ENCODE measurements at places on chromosomes 2 and 18.

- DNase-seq, result peak; percentile 78
These were observed 12.8 kb upstream of the ALPP start for GRCh38 chr2:232365621-232366321.

DNA sequence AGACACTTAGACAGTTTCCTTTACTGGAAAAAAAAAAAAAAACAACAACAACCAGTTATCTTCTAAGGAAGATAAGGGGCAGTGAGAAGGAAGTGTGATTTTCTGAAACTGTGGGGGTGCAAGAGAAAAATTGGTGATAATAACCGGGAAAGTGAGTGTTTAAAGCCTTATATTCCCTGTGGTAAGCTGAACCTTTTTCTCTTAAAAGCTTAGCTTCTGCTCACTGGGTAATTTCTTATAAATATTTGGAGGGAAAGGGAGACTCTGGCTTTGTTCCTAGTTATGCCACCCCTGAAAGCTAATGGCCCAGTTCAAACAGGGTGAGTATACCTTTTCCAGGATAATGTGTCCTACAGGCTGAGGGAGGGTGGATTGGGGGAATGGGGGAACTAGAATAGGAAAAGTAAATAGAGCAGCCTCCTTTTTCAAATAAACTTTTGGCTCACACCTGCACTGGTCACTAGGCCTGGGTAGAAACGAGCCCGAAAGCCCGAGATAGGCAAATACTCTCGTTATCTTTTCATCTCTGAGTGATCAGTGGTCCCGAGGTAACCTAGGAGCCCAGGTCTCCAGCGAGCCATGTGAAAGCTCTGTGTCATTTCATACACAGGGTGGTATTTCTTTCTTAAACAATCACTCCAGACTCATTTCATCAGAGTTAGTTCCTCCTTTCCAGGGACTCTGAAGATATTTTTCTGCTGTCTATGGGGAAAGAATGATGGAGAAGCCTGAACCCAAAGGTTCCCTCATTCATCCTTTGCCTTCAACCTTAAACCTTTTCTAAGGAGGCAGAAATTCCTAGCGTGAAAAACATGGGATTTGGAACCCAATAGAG, 15.5 kb upstream of the SRBD1 start:
- no peak for DNase-seq

- DNase-seq, result no peak
These were observed 92.8 kb downstream of the MARCHF4 start for GRCh38 chr2:216279459-216279858.

DNA sequence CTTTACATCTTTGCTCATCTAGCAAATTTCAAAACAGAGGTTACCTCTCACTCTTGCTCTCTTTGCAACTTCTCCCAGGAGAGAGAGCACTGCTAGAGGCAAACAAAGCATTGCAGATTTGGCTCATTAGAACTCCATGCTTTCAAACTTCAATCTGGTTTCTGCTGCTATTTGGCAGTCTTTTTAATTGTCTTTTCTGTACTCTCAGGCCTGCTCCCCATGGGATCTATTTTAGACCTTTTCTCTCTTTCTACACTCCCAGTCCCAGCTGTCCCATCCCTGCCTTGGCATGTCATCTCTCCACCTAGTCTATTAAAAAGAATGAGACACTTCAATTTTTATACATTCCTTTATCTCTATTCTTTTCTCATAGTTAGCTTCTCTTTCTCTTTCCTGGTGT, 15.2 kb downstream of the KCNJ3 start:
- DNase-seq, result no peak

- DNase-seq, result no peak
These were observed 508.3 kb upstream of the MYT1L start for GRCh38 chr2:2839393-2839781.

GRCh38 chr18:45997700-45998151, 30.6 kb upstream of the EPG5 start:
- DNase-seq, result no peak

GRCh38 chr2:6081955-6082624, 389.9 kb downstream of the SOX11 start:
- no peak for DNase-seq

DNA sequence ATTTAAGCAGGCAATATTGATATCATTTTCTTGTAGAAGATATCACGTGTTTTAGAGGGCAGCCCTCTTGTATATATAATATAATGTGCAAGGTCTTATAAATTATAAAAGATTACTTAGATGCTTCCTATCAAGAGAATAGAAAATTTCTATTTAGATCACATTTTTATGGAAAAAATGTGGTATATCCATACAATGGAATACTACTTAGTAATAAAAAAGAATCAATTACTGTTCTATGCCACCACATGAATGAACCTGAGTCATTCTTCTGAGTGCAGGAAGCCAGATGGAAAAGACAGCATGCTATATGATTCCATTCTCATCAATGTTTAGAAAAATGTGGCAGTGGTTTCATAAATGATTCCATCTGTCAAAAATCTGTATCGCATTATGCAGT, 23.6 kb downstream of the CYP27C1 start:
- no peak for DNase-seq

- DNase-seq, result no peak
These were observed 2.6 kb downstream of the STK25 start for GRCh38 chr2:241505781-241506201.

- DNase-seq, result peak; percentile 64
These were observed 39.2 kb downstream of the ABCG8 start for GRCh38 chr2:43877782-43878464.

- DNase-seq, result no peak
These were observed 121.4 kb downstream of the SCN3A start for GRCh38 chr2:165082479-165082878.

GRCh38 chr2:60742419-60742818, 13.6 kb upstream of the PAPOLG start:
- no peak for DNase-seq

DNA sequence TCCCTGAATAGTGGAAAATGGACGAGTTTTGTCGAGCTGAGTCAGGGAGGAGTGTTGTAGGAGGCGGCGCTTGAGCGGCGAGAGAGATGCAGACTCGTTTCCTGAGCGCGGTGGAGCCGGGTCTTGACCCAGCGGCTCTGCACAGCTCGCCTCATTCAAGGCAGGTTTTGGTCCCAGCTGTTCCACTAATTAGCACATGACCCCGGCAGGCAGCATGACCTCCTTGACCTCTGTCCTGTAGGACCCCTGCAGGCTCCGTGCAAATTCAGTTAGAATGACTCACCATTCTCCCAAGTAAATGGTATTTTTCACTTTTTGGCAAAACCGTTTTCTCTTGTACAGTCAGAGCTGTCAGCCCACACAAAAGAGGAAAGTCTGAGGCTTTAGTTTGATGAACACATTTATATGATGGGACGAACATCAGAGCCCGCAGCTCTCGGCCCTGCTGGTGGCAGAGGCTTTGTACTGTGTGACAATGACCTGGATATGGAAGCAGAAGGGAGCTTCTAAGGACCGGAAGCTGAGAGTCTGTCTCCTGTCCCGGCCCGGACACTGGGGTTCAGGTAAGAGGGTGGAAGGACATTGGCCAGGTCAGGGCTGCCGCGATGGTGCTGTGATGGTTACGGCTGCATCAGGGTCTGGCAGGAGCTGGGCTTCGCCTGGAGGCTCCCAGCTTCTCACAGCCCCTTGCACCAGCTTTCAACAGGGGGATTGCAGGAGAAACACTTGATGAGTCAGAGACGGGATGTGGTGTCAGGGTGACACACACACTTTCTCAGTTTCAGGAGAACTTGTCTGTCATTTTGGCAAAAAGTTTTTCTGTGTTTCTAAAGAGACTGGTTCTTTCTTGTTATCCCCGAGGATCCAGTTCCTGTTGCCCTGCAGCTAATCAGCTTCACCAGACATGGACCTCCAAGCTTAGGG, 29.9 kb upstream of the ALKAL2 start:
- no peak for DNase-seq

DNA sequence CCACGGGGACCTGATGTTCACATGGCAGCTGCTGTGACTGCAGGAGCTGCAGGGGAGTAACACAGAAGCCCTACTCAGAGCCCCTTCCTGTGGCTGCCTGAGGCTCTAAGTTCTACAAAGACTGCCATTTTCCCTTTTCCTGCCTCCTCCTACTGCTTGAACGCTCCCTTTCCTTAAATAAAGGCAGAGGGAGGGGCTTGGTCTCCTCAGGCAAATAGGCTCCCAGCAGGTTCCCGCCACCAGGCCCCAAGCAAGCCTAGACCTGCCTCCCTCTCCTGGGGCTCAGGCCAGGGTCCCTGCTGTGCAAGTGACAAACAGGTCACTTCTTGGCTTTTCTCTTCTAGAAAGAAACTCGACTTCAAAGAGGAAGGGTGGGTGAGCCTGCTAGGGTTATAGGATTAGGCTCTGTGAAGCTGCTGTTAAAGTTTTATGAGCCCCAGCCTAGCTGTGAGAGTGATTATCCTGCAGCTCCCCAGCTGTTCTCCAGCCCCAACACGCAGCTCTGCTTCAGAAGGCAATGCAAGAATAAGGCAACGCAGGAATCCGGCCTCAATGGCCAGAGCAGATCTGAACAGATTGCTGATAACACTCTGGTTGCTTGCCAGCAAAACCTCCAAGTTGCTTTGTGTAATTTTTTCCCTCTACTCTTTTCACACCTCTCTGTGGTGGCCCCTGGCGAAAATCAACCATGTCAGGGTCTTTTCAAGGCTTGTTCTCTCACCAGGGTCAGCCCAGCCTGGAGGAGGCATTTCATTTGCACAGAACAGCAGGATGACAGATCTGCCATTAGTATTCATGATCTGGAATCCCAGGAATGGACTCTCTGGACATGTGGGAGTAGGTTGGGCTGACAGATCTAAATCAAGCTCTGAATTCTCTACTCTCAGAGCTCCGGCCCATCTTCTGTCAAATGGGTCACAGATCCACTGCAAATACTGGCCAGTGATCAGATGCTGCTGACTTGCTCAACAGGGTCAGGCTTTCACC, 71.3 kb downstream of the MRO start:
- no peak for DNase-seq

- DNase-seq, result no peak
These were observed 106.9 kb downstream of the COL4A4 start for GRCh38 chr2:227057060-227057459.

GRCh38 chr2:223418131-223418530, 184.0 kb downstream of the SCG2 start:
- DNase-seq, result no peak

DNA sequence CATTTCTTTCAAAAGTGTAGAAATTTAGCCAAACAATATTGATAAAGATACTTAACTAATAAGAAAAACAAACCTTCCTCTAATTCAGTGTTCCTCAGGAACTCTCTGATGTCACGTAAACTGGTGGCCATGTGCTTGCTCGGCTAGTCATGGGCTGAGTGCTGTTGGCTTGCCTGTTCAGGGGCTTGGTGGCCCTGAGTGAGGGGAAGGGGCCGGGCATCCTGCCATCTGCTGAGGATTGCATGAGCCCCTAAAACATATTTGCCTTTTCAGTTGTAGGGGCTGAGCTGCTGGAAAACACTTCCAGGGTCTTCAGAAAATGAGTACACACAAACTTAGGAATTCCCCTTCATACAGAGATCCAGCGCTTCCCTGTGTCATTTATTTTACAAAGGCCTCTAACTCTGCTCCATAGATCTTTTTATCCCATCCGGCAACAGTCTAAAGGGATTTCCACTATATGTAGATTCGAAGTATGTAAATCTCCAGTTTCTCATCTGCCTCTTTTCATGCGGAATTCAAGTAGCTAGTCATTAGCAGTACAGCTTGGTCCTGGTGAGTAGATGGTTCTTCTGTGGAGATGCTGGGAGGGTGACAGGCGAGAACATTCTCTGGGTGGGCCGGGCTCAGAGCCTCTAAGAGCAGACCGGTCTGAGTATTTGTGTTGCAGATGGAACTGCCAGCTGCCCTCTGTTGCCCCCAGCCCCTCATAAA, 20.1 kb upstream of the NFATC1 start:
- no peak for DNase-seq

- no peak for DNase-seq
These were observed 7.3 kb upstream of the CIB4 start for GRCh38 chr2:26648516-26648915.

- no peak for DNase-seq
These were observed 47.2 kb upstream of the REG3G start for GRCh38 chr2:78978340-78978739.

- no peak for DNase-seq
These were observed 40.0 kb downstream of the ACOXL start for GRCh38 chr2:110772383-110772755.

GRCh38 chr2:238939521-238940403, 91.9 kb downstream of the TWIST2 start:
- DNase-seq, result no peak

Data from PC-9 (cell line).